ENCODE measurements at places on chromosomes 7 and 10. TPM values are rescaled to one million over a fixed set of nuclear protein-coding genes. Genes with fewer than 3 reads are reported as not detected.

GRCh38 chr10:44573821-44574220 is 188.9 kb upstream of the CXCL12 start:
- no peak for DNase-seq

Gene STRIP2
- total RNA-seq, result 0.39 TPM

GRCh38 chr10:77531441-77532001 is 106.1 kb downstream of the KCNMA1 start:
- DNase-seq, result no peak

Gene LRRC18
- not detected for total RNA-seq

GRCh38 chr10:124149189-124150042 is 56.0 kb upstream of the CHST15 start:
- no peak for DNase-seq

Gene BHLHA15
- total RNA-seq, result 0.55 TPM

GRCh38 chr10:92740762-92741161 is 51.0 kb downstream of the HHEX start:
- no peak for DNase-seq

Gene ATP6V0A4
- not detected for total RNA-seq

Gene CYP26C1
- 0.23 TPM for total RNA-seq

GRCh38 chr7:64581926-64582894 is 19.3 kb upstream of the ZNF680 start:
- DNase-seq, result no peak

DNA sequence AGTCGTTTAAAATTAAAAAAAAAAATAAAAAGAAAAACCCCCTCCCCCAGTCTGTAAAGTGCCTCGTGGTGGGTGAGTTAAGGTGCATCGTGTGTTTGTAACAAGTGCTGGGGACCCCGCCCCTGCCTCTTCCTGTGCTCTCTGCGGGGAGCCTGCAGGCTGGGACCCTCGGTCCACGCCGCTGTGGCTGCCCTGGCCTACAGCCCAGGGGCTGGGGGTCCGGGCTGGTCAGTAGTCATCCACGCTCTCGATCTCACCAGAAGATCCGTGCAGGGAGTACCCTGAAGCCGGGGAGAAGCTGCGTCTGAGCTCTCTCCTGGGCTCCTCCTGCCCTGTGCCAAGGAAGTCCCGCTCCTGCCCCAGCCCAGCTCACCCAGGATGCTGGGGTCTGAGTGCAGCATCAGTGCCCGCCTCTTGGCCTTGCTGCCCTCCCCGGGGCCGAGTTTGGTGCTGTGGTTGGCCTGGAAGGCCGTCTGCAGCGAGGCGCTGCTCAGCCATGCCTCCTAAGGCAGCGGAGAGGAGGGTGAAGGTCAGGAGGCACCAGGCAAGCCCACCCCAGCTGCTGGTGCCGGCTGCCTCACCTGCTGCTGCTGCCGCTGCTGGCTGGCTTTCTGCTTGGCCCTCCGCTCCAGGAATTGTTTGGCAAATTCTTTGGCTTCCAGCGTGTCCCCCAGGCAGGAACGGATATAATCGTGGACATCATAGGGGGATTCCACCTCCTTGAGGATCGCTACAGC is 8.1 kb downstream of the GNB2 start:
- DNase-seq, result no peak

DNA sequence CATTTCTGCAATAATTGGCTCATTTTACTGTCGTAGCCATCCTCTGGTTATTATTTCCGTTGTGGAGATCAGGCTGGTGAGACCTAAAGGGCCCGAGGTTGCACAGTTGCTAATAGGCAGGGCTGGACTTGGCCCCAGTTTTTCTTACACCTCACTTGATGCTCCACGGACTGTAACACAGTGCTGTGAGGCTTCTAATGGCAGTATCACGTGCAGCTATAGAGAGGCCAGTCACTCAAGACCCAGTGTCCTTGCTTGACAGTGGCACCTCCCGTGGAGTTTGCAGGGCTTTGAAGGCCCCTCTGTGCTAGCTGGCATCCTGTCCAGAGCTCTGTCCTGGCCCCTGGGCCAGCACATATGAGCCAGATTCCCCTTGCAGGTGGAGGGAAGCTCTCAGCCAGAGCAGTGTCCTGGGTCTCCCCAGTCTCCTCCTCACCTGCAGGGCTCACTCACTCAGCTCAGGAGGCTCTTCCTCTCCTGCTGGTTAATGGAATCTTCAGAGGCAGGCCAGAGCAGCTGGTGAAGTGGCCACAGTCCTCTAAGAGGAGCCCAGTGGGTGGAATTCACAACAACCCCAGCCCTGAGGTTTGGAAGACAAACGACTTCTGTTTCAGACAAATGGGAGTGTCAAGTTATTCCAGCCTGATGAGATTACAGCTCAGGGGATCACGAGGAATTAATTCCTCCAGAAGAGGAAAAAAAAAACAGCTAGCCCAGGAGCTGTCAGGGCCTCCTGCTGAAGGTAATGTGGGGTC is 114.2 kb upstream of the FAM180A start:
- DNase-seq, result no peak

DNA sequence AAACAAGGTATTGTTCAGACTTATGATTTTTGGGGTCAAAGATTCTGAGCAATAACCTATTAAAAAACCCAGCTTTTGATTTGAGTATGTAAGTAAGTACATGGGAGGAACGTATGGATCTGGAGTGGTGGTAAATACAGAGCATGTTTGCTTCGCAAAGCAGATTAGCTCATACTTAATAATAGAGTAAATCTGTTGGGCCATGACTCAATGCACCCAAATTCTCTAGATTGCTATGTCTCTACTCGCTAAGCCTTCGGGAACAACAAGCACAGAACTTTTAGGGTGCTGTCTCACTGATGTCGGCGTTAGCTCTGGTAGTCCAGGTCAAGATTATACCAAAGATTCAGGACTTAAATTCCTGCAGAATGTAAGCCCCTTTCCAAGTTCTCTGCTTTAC is 807 bp upstream of the MINPP1 start:
- no peak for DNase-seq

Gene RTKN2
- 15.5 TPM for total RNA-seq

DNA sequence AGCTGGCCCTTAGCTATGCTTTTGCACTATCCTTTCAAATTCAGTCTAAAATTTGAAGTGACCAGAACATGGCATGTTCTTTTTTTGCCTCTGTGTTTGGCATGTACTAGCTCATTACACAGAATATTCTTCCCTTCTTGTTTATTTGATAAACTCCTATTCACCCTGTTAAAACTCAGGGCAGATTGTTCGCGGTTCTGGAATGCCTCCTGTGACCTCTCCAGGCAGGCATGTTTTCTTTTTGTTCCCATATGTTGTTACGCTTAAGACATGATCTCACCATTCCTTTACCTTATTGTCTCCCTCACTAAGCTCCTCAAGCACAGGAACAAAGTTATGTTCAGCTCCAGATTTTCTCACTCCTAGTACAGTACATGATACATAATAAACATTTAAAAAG is 181.7 kb downstream of the CCSER2 start:
- DNase-seq, result no peak

Gene NUTM2D
- 5.4 TPM for total RNA-seq

Gene MSS51
- total RNA-seq, result 3.7 TPM

All from T-cell (primary cell).